ENCODE measurements at places on chromosomes 5 and 9.

GRCh38 chr5:73201547-73202513 lies 28.8 kb downstream of the TMEM174 start:
- DNase-seq = peak; percentile 86

- DNase-seq = no peak
These were observed 281.7 kb downstream of the CCDC171 start for GRCh38 chr9:15834541-15834940.

DNA sequence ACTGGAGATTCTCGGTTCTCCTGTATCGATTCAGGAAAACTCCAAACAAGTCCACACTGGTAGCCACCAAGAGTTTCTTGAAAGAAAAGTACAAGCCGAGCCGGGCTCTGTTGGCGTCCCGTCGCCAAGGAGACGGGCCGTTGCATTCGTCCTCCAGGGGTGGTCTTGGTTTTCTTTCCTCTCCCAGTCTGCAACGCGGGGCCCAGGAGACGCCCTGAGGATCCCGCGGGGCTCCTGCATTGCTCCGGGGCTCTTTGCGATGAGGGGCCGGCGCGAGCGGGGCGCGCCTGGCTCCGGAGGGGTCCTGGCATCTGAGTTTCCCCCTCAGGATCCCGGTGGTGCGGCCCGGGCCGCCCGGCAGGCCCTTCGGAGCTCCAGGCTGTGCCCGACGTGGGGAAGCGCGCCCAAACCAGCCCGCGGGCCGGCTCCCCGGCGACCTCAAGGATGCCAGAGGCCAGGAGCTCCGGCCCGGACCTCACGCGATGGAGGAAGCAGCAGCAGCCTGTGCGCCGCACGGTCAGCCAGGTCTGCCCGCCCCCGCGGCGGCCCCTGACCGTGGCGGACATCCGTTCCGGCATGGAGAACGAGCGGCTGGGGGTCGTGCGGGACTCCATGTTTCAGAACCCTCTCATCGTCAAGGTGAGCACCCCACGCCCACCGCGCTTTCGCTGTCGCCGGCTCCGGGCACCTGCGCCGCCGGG lies at the start of gene CFAP77:
Gene CFAP77 (plus strand): TSS at position 384 of the 701 bp plus-strand sequence. CDS start 61 bp downstream, at position 445.
- DNase-seq = peak; percentile 12

DNA sequence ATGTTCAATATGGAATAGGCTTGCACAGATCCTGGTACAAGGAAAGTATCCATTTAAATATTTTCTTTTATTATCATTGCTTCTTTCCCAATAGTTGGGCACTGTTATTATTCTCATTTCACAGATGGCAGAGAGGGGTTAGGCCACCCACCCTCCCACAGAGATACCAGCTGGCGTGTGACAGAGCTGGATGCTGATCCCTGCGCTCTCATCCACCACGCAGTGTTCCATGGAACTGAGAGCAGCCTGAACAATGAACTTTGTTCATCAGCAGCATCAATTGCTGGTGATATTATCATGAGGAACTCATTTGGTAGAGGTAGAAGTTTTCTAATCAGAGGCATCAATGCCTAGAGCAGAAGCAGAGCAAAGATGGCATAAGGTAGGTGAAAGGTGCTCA lies 227.9 kb downstream of the ESM1 start:
- DNase-seq = no peak

DNA sequence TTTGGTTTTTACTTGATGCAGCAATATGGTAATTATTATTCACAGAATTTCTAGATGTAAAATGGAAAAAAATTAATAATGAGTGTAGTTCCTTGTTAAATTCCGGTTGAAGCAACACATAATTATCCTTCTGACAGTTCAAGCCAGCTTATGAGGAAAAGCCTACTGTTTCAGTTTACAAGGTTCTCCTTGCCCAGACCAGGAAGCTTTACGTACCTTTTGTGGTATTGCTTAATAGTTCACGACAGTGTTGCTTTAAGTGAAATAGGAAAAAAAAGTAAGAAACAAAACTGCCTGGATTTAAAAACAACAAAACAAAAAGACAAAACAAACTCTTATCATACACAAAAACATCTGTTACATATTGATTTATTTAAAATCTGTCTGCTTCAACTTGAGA lies 547.3 kb upstream of the C9orf72 start:
- DNase-seq = no peak

- peak; percentile 21 for DNase-seq
These were observed 186.7 kb downstream of the PARP8 start for GRCh38 chr5:50853151-50853550.

DNA sequence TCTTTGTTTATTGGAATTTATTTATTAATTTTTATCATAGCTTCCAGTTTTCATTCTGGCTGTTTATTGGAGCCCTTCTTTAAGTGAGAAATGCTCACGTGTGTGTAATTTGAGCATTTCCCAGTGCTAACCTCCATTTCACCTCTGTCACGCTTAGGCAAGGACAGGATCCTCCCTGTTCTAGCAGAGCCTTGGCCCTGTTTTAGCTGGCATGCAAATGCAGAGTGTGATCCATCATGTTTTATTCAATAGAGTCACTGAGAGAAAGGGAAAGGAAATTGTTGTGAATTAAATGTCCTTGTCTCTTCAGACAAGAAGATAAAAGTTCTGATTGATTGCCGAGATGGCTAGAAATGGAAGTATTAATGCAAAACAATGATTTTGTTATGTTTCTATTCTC lies 137.3 kb upstream of the ACO1 start:
- no peak for DNase-seq

GRCh38 chr5:107997338-107997980 lies 326.7 kb upstream of the EFNA5 start:
- DNase-seq = no peak

DNA sequence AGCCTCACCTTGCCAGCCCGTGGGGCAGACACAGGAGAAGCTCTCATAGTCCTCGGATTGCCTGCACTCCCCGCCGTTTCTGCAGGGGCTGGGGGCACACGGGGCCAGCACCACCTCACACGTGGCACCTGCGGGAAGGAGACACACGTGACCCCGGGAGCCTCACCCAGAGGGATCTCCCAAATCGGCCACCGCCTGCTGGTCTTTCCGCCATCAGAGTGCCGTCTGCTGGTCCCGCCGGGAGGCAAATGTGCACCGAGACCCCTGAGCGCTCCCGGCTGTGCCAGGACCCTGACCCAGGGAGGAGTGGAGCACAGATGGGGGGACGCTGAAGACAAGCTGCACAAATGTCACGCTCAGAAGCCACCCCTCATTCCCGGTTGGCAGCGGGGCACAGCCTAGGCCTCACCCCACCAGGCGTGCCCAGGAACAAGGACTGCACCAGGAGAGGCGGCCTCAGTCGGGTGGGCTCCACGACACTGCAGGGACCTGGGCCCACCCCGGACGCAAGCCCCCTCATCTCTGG lies 28.4 kb upstream of the SEC16A start:
- DNase-seq = no peak
